ENCODE measurements at places on chromosomes 6 and 20. TPM values are rescaled to one million over a fixed set of nuclear protein-coding genes. Genes with fewer than 3 reads are reported as not detected.

DNA sequence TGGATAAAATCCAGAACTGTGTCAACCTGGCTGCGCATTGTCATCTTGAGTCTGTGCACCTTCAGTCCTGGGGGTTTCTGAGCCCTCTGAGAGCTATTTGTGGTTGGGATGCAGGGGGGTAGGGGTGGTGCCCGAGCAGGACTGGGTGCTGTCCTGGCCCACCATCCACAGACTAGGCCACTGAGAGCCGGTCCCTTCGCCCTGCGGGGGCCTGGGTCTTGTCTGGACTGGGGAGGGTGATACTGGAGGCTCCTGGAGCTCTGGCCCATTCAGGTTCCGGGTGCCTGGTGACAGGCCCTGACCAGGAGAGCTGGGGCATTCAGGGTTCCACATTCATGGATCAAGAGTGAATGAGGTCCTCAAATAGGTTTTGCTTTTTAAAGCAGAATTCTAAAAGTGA, 20.9 kb downstream of the SPDEF start:
- DNase-seq = no peak

The ZFP57 gene
- total RNA-seq = not detected

DNA sequence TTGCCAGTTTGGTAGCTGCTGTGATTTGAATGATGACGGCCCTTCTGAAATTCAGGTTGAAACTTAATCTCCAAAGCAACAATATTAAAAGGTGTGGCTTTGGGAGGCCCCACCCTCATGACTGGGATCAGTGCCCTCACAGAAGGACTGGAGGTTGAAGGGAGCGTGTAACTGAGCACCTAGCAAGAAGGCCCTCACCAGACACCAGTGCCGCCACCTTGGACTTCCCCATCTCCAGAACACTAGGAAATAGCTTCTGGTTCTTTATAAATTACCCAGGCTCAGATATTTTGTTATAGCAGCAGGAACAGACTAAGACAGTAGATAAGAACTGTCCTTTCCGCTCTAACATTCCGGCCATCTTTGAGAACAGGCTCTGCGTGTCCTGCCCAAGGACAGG, 243.1 kb downstream of the DLL1 start:
- no peak for DNase-seq

GRCh38 chr6:122026582-122027369, 372.7 kb upstream of the HSF2 start:
- no peak for DNase-seq

- DNase-seq = no peak
These were observed 138.8 kb upstream of the LAMA2 start for GRCh38 chr6:128743974-128744765.

The COL21A1 gene
- total RNA-seq = 1.6 TPM

DNA sequence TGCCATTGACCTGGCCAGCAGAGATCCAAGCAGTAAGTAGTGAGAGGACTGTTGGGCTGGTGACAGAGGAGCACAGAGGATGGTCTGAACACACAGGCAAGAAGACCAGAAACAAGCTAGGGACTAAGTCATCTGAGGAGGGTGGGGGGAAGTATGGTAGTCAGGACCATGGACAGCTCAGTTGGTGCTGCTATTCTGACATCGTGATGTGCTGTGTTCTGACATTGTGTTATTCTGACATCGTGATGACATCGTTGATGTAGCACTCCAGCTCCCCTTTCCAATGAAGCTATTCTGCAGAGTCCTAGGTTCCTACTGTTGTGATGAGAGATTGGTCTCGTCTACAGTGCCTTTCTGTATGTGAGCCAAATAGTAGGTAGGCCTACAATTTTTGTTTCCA, 28.7 kb downstream of the CFAP206 start:
- DNase-seq = no peak

DNA sequence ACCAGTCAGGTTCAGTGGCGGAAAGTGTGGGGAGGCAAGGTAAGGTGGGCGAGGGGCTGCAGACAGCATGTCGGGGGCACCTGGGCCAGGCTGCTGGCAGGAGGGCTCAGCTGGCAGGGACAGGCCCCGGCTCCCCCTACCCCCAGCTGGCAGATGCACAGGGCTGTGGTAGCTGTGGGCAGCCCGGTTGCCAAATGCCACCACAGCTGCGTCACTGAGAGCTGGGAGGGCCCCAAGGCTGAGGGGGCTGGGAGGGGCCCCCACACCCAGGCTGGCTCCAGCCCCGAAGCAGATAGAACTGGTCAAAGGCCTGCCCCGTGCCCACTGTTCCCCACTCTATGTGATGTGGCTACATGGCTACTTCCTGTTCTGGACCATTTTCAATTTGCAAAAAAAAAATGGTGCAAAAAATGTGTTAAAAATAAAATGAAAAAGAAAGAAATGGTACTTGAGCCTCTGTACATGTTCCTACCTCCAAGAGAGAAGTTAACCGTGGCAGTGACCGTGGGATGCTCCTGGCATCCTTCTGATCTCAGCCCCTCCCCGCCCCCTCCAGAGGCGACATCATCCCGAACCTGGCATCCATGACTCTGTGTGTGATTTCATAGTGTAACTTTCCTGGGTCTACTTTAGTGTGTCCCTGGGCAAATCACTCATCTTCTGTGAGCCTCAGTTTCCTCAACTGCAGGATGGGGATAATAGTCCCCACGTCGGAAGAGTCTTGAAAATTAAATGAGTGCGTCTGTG, 64.4 kb downstream of the UBE2V1 start:
- no peak for DNase-seq

DNA sequence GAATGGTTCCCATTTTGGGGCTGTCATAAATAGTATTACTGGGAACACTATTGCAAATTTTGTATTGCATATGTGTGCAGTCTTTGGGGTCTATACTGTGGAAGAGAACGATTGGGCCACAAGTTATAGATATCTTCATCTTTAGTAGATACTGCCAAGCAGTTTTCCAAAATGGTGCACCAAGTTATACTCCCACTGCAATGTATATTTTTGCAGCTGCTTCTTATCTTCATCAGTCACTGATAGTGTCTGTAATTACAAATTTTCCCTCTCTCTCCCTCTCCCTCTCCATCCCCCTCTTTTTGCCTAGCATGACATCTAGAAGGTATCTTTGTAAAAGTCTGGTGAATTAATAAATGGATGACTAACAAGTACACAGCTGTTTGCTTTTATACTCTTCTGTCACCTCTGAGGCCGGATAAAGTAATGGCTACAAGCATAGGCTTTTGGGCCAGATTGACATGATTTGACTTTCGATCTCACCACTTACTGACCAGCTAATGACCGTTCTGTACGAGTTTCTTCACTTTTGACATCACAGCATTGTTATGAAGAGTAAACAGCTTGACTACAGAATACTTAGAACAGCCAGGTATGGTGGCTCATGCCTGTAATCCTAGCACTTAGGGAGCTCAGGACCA, 113.3 kb upstream of the SLC2A12 start:
- no peak for DNase-seq

GRCh38 chr20:4953881-4954280, 47.4 kb downstream of the SLC23A2 start:
- DNase-seq = no peak

GRCh38 chr6:159450815-159451465, 242.1 kb downstream of the SOD2 start:
- no peak for DNase-seq

The PACRG gene
- 7.3 TPM for total RNA-seq

The LINC00237 gene
- 0.82 TPM for total RNA-seq

GRCh38 chr6:11854408-11855165, 76.0 kb upstream of the ADTRP start:
- DNase-seq = no peak

- DNase-seq = peak; percentile 29
These were observed 45.6 kb downstream of the LRRN4 start for GRCh38 chr20:6008254-6008653.

The SGK2 gene
- total RNA-seq = 0.41 TPM

- no peak for DNase-seq
These were observed 190.3 kb downstream of the TENT5A start for GRCh38 chr6:81562169-81562568.

GRCh38 chr6:22133357-22133756, 163.5 kb downstream of the PRL start:
- no peak for DNase-seq

GRCh38 chr6:46610862-46611553, 41.6 kb downstream of the CYP39A1 start:
- no peak for DNase-seq

- DNase-seq = no peak
These were observed 13.8 kb downstream of the KIF25 start for GRCh38 chr6:168011291-168011690.

The CNBD2 gene
- 1.6 TPM for total RNA-seq

- DNase-seq = no peak
These were observed 190.9 kb downstream of the CENPW start for GRCh38 chr6:126530775-126531174.

DNA sequence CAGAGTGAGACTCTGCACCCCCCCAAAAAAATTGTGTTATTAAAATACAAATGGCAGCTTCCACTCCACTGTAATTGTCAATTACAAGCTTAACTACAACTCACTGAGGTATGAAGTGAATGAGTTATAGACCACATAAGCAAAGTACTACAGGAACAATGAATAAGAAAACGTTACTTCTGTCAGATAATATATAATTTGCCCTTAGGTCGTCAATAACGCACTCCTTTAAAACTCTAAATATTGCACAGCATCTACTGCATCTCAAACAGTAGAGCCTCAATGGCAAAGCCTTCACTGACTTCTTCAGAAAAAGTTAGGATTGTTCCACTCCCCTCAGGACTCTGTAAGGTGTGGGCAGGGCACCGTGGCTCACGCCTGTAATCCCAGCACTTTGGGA, 2.0 kb upstream of the HBS1L start:
- no peak for DNase-seq

DNA sequence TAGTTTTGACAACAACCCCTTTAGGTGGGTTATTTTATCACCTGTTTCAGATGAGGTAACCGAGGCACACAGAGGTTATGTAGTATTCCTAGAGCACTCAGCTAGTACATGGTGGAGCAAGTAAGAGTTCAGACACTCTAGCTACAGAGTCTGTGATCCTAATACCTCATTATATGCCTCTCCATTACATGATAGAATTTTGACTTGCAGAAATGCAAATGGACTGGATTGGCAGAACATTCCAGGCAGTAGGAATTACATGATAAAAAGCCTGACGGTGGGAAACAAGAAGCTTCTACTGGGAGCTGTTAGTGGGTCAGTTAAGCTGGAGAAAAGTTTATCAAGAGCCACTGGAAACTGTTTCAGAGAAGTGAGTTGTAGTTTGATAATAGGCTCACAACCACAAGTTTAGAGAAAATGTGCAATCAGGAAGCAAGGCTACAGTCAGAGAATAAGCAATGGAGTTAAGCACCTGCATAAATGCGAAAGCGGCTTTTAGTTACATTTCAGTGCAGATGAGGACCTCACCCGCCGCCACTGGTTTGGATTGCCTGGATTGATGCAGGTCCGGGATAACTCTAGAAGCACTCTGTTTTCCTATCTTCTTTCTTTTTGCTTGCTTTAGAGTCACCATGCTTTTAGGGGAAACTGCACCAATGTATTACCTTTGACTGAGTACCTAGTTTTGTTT, 34.7 kb upstream of the MYLK2 start:
- DNase-seq = no peak

- DNase-seq = no peak
These were observed 9.4 kb downstream of the SPDEF start for GRCh38 chr6:34546551-34547321.

DNA sequence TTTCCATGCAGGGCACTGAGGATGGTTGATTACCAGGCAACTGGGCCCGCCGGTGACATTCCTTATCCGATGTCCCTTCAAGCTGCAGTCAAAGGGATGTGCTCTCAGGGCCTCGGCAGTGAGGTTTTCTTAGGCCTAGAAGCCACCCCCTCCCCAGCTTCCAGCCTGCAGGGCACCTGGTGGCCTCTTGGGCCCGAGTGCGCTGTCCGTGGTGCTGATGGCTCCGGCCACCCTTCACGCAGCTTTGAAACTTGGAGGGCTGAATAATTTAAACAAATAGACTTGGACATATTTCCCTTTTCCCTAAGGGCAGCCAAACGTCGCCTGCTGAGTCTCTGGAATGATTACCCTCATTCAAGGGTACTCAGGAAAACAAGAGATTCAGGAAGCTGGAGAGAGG, 8.9 kb upstream of the MLN start:
- peak; percentile 45 for DNase-seq

DNA sequence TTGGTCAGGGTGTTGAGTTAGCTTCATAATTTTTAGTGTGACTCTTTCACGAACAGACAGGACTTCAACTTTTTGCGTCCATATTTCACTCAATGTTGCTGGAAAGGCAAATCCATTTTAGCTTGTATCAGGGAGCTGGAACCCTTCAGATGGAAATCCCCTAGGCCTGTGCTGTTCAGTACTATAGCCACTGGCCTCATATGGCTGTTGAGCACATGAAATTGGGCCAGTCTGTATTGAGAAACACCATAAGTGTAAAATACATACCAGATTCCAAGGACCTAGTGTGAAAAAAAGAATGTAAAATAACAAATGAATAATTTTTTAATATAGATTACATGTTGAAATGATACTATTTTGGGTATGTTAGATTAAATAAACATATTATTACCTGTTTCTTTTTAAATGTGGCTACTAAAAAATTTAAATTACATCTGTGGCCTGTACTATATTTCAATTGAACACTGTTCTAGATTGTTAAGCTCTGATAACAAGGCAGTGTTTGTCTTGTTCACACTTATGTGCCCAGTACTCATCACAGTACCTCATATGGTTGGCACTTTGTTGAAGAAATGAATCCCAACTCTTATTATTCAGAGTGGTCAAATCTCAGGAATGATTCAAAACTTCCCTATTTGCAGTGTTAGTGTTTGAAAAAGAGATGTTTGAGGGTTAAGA, 34.3 kb downstream of the CTNNBL1 start:
- no peak for DNase-seq

- no peak for DNase-seq
These were observed 166.0 kb upstream of the SCGN start for GRCh38 chr6:25485821-25486534.

The LAMA4 gene
- 24.1 TPM for total RNA-seq

The SYCP2 gene
- total RNA-seq = 4.1 TPM

- no peak for DNase-seq
These were observed 33.2 kb downstream of the DNAAF9 start for GRCh38 chr20:3374296-3374695.

GRCh38 chr6:39335780-39336545, 13.5 kb upstream of the KCNK16 start:
- DNase-seq = no peak

- no peak for DNase-seq
These were observed 8.5 kb upstream of the TINAG start for GRCh38 chr6:54299542-54300269.

DNA sequence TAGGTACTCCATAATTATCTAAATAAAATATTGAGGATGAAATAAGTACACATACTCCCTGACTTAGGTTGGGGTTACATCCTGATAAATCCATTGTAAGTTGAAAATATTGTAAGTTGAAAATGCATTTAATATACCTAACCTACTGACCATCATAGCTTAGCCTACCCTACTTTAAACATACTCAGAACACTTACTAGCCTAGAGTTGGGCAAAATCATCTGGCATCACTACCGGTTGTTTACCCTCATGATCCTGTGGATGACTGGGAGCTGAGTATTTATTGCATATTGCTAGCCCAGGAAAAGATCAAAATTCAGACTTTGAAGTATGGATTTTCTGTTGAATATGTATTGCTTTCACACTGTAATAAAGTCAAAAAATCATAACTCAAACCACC, 467.3 kb downstream of the C6orf118 start:
- no peak for DNase-seq

The SAMD3 gene
- 18.3 TPM for total RNA-seq

- no peak for DNase-seq
These were observed 174.6 kb downstream of the KHDC1L start for GRCh38 chr6:73050706-73051105.

- DNase-seq = no peak
These were observed 35.2 kb downstream of the KIAA1755 start for GRCh38 chr20:38225240-38225899.
